ENCODE measurements at places on chromosomes 12 and 14. TPM values are rescaled to one million over a fixed set of nuclear protein-coding genes. Genes with fewer than 3 reads are reported as not detected.

Gene SLC25A21
- total RNA-seq, result 1.0 TPM

Gene MRPL51
- total RNA-seq, result 110 TPM

Gene KRT77
- not detected for total RNA-seq

Gene PTPN6
- total RNA-seq, result 1.0 TPM

Measured in epithelial cell of alveolus of lung (primary cell).